ENCODE measurements at places on chromosomes 12 and 14. TPM values are rescaled to one million over a fixed set of nuclear protein-coding genes. Genes with fewer than 3 reads are reported as not detected.
A peak's percentile ranks its signal among the peaks of the same experiment; 100 is the strongest.

Gene OR11H7
- not detected for total RNA-seq

Gene NTF3
- not detected for total RNA-seq

Gene PZP
- total RNA-seq, result 0.89 TPM

Gene BCL11B
- not detected for total RNA-seq

Gene GLT1D1
- not detected for total RNA-seq

- DNase-seq, result no peak
- H3K27me3 ChIP-seq, result no peaks in the 10 kb centered on the region
- no peaks in the 10 kb centered on the region for H3K36me3 ChIP-seq
- no peak overlapping the region for H3K27ac ChIP-seq
- no peak overlapping the region for H3K4me3 ChIP-seq
Observed at GRCh38 chr12:26018926-26019325, 60.4 kb downstream of the RASSF8 start.

DNA sequence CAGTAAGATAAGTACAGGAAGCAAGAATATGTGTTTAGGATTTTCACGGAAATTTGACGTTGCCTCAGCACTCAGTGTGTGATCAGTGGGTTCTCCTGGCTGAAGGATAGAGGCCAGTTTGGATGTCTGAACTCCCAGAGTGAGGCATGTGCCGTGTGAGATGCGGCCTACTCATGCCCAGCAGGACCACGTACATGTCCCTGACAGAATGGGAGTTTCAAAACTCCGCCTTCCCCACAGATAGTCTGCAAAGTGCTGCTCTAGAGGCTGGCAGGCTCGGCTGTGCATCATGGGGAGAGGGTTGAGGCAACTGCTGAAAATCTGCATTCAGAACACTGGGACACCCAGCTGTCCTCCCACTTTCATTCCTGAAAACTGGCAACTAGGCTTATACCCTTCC is 58.3 kb downstream of the NINJ2 start:
- no peak overlapping the region for H3K27ac ChIP-seq
- DNase-seq, result no peak
- no peaks in the 10 kb centered on the region for H3K36me3 ChIP-seq
- H3K4me3 ChIP-seq, result no peak overlapping the region

GRCh38 chr12:50913224-50913623 is 39.1 kb upstream of the HIGD1C start:
- DNase-seq, result no peak
- H3K27me3 ChIP-seq, result no peaks in the 10 kb centered on the region
- H3K4me3 ChIP-seq, result no peak overlapping the region
- H3K27ac ChIP-seq, result no peak overlapping the region

GRCh38 chr14:61337893-61338292 is 16.5 kb downstream of the PRKCH start:
- no peak for DNase-seq
- no peak overlapping the region for H3K27ac ChIP-seq
- H3K4me3 ChIP-seq, result no peak overlapping the region
- peaks cover 1% of the 10 kb centered on the region for H3K27me3 ChIP-seq
- no peaks in the 10 kb centered on the region for H3K36me3 ChIP-seq

DNA sequence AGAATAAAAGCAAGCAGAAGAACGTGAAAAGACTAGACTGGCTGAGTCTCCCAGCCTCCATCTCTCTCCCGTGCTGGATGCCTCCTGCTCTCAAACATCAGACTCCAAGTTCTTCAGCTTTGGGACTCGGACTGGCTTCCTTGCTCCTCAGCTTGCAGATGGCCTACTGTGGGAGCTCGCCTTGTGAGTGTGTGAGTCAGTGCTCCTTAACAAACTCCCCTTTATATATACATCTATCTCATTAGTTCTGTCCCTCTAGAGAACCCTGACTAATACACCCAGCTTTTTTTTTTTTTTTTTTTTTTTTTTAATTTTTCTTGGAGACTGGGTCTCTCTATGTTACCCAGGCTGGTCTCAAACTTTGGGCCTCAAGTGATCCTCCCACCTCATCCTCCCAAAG is 46.9 kb downstream of the ACTN1 start:
- H3K4me3 ChIP-seq, result no peak overlapping the region
- peaks cover 64% of the 10 kb centered on the region for H3K4me1 ChIP-seq
- no peaks in the 10 kb centered on the region for H3K27me3 ChIP-seq
- DNase-seq, result no peak
- H3K36me3 ChIP-seq, result peaks cover 22% of the 10 kb centered on the region
- no peak overlapping the region for H3K27ac ChIP-seq

DNA sequence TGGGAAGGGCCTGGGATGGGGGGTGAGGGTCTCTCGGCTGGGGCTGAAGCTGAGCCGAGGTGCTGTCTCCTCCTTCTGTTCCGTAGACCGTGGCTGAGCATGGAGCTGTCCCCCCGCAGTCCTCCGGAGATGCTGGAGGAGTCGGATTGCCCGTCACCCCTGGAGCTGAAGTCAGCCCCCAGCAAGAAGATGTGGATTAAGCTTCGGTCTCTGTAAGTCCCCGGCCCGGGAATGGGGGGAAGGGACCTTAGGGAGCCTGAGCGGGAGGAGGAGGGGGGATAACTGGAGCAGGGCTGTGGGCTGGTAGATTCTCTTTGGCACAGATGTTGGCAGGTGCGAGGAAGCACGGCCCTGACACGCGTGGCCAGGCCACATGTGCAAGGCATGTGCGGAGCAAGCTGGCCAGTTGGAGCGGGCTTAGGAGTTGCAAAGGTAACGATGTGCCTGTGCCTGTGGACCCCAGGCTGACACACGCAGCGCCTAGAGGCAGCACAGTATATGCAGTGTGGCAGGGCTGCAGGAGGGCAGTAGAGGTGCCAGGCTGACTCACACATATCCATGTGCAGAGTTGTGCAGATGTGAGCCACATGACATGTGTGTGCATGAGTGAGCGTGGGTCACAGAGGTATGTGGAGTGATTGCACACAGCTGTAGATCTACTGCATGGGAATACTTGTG is 512 bp downstream of the PDE1B start:
- no peaks in the 10 kb centered on the region for H3K36me3 ChIP-seq
- no peak for DNase-seq

DNA sequence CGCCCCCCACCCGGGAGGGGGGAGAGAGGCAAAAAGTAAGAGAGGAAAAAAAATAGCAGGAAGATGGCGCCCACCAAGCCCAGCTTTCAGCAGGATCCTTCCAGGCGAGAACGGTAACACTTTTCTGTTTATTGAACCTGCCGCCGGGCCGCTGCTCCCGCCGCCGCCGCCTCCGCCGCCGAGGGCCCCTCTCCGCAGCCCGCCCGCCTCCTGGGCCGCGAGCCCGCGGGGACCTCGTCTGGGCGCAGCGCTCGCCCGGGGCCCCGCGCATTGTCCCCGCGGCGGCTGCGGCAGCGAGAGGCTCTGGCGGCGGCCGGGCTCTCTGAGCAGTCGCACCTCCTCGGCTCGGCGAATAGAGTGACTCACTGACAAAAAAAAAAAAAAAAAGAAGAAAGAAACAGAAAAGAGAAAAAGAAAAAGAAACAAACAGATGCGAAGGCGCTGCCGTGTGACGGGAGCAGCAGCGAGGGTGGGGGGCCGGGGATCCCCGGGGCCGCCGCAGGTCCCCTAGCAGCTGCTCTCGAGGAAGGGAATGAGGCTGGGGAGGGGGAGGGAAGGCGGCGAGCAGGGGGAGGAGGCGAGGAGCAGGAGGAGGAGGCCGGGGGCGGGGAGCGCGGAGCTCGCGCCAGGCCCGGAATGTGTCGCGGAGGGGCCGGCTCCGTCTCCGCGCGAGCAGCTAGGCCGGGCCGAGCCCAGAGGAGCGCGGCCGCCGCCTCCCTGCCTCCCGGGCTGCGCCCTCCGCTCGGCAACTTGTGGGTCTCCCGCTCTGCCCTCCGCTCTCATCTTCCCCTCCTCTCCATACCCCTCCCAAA is 781 bp downstream of the NPAS3 start:
- peak overlapping the region; percentile 60 for H3K4me3 ChIP-seq
- peaks cover 61% of the 10 kb centered on the region for H3K27me3 ChIP-seq
- no peaks in the 10 kb centered on the region for H3K4me1 ChIP-seq
- DNase-seq, result no peak
- no peak overlapping the region for H3K27ac ChIP-seq
- no peaks in the 10 kb centered on the region for H3K36me3 ChIP-seq

- no peak for DNase-seq
- no peak overlapping the region for H3K4me3 ChIP-seq
- H3K36me3 ChIP-seq, result no peaks in the 10 kb centered on the region
- no peaks in the 10 kb centered on the region for H3K27me3 ChIP-seq
Observed at GRCh38 chr12:71315328-71315985, 124.1 kb upstream of the LGR5 start.

Data from HepG2 (cell line).